ENCODE measurements at places on chromosomes 13 and 19.

DNA sequence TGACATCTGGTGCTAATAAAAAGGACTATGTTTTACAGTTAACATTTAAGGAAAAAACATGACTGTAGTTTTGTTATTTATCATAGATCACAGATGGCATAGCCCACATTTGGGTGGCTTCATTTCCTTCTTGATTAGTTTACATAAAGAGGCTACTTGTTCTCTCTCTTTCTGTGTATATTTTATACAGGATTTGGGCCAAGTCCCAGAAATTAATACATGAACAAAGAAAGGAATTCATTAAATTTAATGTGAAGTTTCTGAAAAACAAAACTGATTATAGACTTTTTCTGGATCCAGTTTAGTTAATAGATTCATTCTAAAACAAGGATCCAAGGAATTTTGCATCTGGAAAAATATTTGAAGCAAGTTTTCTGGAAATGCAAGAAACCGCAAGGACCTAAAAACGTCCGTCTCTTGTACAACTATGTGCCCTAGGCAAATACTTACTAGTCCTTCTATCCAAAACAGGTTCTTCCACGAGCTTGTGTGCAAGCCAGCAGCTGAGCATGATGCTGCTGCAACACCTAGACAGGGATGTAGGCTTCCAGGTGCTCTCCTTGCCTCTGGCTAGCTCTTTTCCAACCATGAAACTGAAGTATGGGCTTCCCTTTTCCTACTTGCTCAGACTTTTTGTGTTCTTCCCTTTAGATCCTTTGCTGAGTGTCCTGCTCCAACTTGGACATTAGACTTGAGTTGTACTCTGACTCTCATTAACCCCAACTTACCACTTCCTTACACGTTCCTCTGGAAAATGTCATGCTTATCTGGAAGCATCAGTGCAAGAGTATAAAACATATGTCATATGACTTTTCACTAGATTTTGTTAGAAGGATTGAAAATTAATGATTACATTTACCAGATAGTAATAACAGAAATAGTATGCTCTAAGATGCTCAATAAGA lies 161.5 kb upstream of the STARD13 start:
- DNase-seq = no peak

- DNase-seq = no peak
Observed at GRCh38 chr13:95564733-95565291, 12.3 kb downstream of the CLDN10 start.

DNA sequence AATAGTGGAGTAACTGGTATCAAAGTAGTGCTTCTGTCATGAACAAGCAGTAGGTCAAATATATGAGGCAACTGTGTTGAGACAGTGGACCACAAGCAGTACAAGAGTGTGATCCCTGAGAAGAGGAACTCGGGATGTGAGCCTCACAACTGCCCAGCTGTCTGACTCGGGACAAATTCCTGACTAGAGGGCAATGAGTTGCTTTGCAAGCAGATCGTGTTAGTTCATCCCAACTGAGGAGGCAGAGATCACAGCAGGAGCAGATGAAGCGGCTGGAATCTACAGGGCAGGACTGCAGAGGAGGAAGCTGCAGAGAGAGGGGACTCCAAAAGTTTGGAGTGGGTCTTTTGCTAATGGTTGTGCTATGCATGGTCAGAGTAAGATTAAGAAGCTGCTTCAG lies 741.1 kb downstream of the DIAPH3 start:
- no peak for DNase-seq

DNA sequence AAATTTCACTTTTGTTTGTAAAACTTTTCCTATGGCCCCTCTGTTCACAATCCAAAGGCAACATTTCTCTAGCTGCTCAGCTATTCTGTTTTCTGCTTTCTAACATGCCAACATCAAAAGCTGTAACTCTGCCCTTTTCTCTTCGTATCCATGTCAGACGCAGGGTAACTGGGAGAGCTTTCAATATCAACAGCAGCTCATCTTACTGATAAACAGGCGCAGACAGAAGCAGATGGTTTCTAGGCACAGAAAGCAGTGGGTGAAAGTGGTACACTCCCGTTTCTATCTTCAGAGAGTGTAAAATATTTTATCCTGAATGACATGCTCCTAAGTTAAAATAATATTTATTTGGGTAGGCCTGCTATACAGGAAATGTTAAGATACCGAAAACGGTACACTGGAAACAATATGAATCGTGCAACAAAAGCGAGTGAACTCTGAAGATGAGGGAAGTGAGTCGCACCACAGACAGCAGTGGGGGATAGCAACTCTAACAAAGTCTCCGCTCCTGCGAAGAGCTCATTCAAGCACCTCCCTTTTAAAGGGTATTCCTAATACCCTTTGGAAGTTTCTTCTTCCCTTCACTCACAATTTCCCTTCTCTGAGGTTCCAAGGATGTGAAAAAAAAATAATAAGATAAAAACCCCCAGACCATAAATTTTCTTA lies 798.3 kb downstream of the GPC5 start:
- no peak for DNase-seq

GRCh38 chr19:35295792-35296462 lies 4.0 kb downstream of the MAG start:
- DNase-seq = peak; percentile 66

- DNase-seq = no peak
Observed at GRCh38 chr19:53290758-53291549, 23.4 kb upstream of the VN1R4 start.

GRCh38 chr19:15622991-15623390 lies 8.0 kb downstream of the CYP4F8 start:
- no peak for DNase-seq

GRCh38 chr19:49800771-49801170 lies 12.3 kb downstream of the FUZ start:
- DNase-seq = no peak

Data from GM12892 (cell line).